ENCODE measurements at places on chromosomes 5 and 9.

GRCh38 chr9:24793787-24794186 lies 248.1 kb upstream of the IZUMO3 start:
- ATAC-seq = no peak

- ATAC-seq = no peak
Observed at GRCh38 chr9:79645110-79645509, 73.3 kb downstream of the TLE4 start.

- ATAC-seq = peak; percentile 74
Observed at GRCh38 chr5:168706655-168707069, 127.5 kb upstream of the PANK3 start.

- no peak for ATAC-seq
Observed at GRCh38 chr5:10734832-10735523, 26.1 kb downstream of the DAP start.

GRCh38 chr5:177071666-177072385 lies 14.9 kb upstream of the FGFR4 start:
- peak; percentile 96 for ATAC-seq

- no peak for ATAC-seq
Observed at GRCh38 chr9:127273326-127273725, 8.8 kb downstream of the GARNL3 start.

GRCh38 chr9:3909966-3910650 lies 384.3 kb upstream of the RFX3 start:
- ATAC-seq = no peak

DNA sequence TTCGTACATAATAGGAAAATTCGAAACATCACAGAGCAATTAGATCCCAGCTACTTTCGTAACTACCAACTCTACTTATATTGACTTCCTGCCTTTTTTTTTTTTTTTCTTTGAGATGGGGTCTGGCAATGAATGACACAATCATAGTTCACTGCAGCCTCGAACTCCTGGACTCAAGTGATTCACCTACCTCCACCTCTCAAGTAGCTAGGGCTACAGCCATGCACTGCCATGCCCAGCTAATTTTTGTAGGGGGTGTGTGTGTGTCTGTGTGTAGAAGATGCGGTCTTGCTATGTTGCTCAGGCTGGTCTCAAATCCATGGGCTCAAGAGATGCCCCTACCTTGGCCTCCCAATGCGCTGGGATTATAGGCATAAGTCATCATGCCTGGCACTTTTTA lies 5.8 kb upstream of the PAIP2 start:
- peak; percentile 13 for ATAC-seq

- peak; percentile 84 for ATAC-seq
Observed at GRCh38 chr9:130172161-130172857, at the start of gene NCS1. Gene NCS1 (plus strand): TSS chr9:130172404. CDS start chr9:130172664, 260 bp downstream.

DNA sequence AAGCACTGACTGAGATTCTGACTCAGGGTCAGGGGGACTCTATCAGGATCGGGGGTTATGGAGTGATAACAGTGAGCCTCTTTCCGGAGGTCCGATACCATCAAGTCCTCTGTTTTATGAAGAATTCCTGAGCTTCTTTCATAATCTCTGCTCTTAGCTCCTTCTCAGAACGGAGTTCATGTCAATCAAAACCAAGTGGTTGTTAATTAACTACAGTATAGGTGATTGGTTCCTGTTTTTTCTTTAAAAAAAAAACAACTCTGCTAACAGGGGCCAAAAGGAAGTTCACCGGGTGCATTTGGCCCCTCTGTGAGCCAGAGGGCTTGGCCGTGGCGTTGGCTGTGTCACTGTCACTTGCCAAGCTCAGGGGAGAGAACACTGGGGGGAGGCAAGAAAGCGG lies 4.0 kb downstream of the GFI1B start:
- ATAC-seq = no peak

DNA sequence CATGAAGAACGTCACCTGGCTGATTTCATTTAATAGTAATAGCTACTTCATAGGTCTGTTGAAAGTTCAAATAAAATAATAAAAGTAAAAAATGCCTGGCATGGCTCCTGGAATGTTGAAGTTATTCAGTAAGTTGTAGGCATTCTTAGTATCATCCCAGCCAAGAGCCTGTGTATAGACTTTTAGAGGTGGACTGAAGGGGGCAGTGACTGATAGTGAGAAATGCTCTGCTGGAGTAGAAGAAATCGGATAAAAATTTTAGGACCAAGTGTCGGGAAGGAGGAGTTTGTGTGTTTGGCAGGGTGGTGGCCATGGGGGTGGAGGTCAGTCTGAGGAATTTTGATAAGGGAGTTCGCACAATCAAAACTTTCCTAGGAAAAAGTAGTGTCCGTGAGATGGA lies 3.6 kb downstream of the ZFP2 start:
- no peak for ATAC-seq

DNA sequence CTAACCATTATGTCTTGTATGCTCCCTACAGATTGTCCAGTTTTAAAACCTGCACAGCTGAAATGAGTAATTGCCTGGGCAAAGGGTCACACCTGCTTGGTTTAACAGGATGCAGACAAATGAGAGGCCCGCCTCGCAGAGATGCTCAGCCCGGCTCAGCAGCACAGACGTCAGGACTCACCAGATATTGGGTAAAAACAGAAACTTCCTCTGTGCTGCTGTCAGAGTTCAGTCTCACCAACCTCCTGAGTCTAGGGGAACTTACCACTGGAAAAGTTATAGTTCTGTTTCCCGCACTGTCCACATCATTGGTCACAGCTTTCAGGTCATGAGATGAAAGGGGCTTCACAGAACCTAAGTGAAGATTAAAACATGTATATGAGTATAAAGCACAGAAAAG lies 152.5 kb downstream of the ESM1 start:
- ATAC-seq = no peak

GRCh38 chr9:6646293-6646636 lies 736 bp upstream of the GLDC start:
- ATAC-seq = no peak

DNA sequence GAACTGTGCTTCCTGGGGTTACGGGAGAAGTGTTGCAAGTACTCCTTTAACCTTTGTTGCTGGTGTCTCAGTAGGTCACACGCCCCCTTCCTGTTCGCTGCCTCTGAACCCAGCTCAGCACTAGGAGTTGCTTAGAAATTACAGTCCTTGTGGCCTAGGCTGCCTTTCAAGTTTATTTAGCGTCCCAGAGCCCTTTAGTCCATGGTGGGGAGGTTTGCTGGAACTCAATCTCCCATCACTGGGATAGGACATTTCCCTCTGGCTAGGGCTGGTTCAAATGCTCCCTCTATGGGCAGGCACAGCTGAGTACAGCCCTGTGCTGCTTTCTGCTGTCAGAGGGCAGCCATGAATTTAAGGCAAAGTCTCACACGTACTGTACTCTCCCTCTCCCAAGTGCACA lies 4.7 kb downstream of the IFNA8 start:
- ATAC-seq = peak; percentile 79

GRCh38 chr5:145984072-145984471 lies 47.7 kb downstream of the SH3RF2 start:
- no peak for ATAC-seq

GRCh38 chr5:124581738-124582560 lies 164.5 kb downstream of the ZNF608 start:
- ATAC-seq = no peak

DNA sequence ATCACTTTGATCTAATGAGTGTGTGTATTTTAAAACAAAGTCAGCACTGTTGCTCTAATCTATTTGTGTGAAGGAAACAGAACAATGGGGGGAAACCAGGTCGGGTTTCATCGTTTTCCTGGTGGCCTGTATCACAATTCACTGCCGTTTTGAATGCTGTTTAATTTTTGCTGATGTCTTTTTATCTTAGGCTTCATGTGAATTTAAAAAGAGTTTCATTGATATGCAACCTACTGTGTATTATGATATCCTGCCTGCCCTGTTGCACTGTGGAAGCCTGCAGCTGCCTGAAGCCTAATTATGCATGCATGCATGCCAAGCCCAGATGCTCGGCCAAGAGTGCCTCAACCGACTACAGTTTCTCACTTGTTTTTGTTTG lies 307.5 kb downstream of the ZNF608 start:
- no peak for ATAC-seq

- ATAC-seq = peak; percentile 99
Observed at GRCh38 chr9:69919461-69920061, 98.9 kb downstream of the CFAP95 start.

- ATAC-seq = peak; percentile 6
Observed at GRCh38 chr9:130171226-130172148, 717 bp upstream of the NCS1 start.

DNA sequence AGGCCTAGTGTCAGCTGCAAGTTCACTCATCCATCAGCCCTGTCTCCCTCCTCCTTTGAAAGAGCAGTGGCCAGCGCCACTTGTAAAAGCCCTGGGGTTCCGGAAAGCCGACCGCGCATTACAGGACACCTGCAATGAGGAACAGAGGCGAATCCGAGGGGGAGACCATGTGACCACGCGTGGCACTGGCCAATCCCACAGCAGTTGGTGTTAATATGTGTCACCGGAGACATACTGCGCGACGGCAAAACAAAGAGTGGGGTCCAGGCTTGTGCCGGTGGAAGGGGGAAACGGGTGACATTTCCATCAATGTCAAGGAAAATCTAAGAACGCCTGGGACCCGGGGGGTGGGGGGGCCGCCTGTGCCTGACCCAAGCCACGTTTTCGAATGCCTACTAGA lies 480.8 kb downstream of the SPATA31A7 start:
- no peak for ATAC-seq

- no peak for ATAC-seq
Observed at GRCh38 chr5:13975246-13975645, 30.8 kb upstream of the DNAH5 start.

- ATAC-seq = no peak
Observed at GRCh38 chr9:131495785-131496184, 6.9 kb upstream of the POMT1 start.

DNA sequence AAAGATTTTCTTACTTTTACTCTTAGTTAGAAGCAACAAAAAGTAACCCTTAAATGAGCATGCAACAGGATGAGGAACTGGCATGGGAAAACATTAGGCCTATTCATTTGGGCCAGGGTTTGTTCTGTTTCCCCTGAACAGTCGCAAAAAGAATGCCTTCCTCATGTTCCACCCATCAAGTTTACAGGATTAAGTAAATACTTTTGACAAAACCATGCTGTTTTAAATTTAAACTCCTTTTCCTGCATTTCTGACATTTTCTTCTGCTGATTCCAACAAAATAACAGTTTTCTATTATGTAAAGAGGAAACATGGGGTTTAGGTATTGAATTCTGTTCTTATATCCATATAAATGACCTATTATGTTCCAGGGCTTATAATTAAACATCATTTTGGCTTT lies 236.6 kb upstream of the ACTBL2 start:
- ATAC-seq = no peak

GRCh38 chr9:136089697-136090045 lies 5.4 kb downstream of the NACC2 start:
- peak; percentile 29 for ATAC-seq

GRCh38 chr5:32791536-32792243 lies 80.6 kb downstream of the NPR3 start:
- ATAC-seq = no peak

GRCh38 chr9:32703635-32704034 lies 68.2 kb upstream of the TAF1L start:
- ATAC-seq = peak; percentile 41

DNA sequence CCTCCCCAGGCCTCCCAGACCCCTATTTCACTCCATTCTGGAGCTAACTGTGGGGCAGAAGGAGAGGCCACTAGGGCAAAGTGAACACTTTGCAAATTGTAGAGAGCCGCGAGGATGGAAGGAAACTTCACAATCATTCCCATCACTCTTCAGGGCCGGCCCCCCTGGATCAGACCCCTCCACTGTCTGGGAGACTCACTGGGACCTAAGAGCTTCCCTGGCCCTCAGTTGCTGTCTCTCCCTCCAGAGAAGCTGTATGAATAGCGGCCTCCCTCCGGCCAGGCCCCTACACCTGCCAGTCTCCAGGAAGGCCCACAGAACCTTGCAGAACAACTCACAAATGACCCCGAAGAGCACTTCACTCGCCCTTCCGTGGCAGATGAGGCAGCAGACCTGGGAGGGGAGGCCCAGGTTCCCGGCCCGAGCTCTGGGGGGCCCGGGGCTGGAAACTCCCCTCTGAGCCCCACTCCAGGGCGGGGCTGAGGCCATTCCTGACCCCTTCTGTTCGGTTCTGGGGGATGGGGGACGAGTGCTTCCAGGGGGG lies 141.9 kb upstream of the IER5L start:
- ATAC-seq = no peak

DNA sequence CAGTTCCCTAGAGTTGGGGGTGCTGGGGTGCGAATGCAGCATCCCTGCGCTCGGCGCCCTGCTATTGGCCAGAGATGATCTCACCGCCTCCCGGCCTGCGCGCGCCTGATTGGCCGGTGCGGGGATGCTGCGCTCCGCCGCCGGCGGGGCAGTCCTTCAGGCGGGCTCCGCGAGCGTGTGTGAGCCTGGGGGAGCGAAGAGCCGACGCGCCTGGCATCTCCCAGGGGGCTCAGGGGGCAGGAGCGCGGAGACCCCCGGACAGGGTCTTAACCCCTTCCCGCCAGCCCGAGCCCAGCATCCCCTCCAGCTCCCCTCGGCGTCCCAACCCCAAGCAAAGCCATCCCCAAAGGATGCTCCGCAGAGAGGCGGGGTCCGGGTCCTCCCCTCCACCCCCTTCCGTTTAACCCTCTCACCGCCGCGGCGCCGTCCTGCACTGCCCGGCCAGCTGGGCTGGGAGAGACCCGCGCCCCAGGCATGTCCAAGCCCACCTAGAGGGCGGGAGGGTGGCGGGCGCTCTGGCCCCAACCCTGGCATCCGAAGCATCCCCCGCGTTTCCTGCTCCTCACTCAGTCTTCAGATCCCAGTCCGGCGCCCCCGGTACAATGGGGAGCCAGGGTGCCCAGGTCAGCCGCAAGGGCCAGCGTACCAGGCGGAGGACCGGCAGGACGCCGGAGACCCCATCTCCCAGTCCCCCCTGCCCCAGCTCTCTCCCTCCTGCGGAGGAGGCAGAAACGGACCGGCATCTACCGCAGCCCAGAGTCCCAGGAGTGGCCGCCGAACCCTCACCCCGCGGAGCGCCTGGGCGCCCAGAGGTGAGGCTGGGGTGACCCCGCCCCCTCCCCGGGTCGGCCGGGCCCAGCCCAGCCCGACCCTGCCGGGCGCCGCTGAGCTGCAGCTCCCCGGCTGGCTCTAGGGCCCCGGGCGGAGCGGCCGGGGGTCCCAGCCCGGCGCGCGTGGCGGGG lies 19.3 kb upstream of the TOR2A start:
- ATAC-seq = peak; percentile 96

- ATAC-seq = no peak
Observed at GRCh38 chr9:111838439-111838838, 43.7 kb upstream of the SHOC1 start.

DNA sequence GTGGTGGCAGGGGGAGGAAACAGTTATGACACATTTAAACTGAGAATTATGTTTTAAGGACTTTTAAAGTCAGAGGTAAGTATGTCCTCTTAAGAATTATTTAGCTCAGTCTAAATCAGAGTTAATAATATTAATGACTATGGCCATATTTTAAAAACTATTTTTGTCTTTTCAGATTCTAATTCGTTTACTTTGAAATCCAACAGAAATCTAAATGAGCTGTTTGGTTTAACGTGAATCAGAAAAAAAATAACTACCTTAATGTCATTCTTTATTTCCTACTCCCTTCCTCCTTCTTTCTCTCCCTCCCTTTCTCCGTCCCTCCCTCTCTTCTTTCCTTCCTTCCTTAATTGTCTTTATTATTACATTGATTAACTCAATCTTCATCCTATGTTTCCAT lies 14.7 kb downstream of the C1QTNF3 start:
- no peak for ATAC-seq

- ATAC-seq = peak; percentile 96
Observed at GRCh38 chr5:160508780-160509361, 87.2 kb downstream of the PTTG1 start.

Measured in SK-N-SH treated with all-trans-retinoic acid at 6 μM for 48 hours (cell line).